ENCODE measurements at places on chromosomes 12 and 14.

DNA sequence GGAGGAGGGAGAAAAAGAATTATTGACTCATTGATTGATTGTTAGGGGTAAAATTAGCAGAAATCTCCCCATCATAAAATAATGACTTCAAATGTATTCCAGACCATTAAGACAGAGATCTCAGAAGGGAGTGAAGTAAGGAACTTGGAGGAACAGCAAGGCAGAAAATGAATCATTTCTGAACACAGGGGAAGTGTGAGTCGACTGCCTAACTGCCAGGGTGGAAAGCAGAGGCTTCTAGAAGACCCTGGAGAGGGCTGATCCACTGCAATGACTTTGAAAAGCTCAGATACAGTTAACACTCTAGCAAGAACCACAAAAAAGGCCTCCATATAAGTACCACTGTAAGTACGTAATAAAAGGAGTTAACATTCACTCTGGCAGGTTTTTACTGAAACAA is 9.7 kb downstream of the GLTP start:
- DNase-seq = no peak

GRCh38 chr14:100567009-100567876 is 20.0 kb downstream of the BEGAIN start:
- DNase-seq = no peak

GRCh38 chr14:22875748-22876319 is 4.3 kb downstream of the LRP10 start:
- no peak for DNase-seq

GRCh38 chr12:106174876-106175275 is 36.1 kb upstream of the NUAK1 start:
- no peak for DNase-seq

DNA sequence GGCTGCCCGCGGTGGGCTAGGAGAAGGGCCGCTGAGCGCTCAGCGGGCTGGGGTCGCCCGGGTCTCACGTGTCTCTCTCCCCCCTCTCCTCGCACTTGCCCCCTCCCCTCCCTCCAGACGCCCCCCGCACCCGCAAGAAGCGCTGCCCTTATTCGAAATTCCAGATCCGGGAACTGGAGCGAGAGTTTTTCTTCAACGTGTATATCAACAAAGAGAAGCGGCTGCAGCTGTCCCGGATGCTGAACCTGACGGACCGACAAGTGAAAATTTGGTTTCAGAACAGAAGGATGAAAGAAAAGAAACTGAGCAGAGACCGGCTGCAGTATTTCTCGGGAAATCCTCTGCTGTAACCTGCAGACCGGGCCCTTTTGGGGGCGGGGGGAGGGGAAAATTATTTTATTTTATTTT is 314 bp upstream of the HOTAIR start:
- DNase-seq = no peak

DNA sequence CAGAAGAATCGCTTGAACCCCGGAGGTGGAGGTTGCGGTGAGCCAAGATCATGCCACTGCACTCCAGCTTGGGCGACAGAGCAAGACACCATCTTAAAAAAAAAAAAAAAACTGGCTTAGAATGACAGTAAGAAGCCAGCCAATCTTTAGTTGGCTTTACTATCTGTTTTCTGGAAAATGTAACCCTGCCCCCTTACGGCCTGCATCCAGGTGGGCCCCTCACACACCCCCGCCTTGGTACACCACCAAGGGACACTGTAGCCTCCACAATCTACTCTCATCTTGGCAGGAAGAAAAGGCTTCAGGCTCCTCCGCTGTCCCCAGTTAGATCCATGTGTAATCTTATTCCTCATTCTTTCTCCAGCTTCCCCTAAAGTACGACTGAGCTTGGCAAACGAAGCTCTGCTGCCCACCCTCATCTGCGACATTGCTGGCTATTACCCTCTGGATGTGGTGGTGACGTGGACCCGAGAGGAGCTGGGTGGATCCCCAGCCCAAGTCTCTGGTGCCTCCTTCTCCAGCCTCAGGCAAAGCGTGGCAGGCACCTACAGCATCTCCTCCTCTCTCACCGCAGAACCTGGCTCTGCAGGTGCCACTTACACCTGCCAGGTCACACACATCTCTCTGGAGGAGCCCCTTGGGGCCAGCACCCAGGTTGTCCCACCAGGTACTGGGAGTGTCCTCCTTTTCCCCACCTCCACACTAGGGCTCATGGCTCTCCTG is 6.6 kb downstream of the TAPBPL start:
- no peak for DNase-seq

DNA sequence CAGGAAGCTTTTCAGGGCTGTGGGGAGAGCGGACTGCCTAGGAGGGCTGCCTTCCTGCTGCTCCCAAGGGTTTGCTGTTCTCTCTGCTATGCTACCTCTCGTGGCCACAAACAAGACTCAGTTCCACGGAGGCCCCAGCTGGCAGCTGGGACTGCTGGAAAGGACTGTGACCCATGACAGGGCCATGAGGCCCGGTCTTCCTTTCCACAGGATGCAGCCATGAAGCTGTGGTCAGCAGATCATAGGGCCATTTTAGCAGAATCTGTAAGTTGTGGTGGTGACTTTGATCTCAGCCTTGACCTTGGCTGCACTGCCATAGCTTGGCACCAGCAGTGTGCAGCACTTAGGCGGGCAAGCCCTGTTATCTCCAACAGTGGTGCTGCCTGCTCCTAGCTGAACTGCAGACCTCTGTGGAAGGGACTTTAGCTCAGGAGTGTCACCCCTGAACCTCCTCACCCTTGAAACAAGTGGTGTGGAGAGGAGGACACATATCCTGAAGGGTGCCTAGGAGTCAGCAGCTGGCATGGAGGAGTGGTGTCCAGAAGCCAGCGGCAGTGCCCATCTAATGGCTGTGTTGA is 12.3 kb downstream of the KRT80 start:
- DNase-seq = no peak

GRCh38 chr12:27711317-27711682 is 668 bp downstream of the MRPS35 start:
- DNase-seq = peak; percentile 68

DNA sequence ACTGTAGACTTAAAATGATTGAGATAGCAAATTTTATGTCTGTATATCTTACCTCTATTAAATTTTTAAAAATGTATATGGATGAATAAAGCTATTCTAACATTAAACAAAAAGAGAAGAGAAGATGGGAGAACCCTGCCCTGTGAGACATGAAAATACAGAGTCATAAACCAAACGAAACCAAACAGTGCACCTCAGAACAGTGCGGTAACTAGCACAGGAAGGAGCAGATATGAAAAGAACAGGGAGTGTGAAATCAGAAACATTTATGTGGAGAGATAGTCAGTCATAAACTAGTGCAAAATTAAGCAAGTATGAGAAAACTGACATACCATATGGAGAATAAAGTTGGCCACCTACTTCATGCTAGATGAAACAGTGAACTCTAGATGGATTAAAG is 135.1 kb downstream of the ERC1 start:
- no peak for DNase-seq

DNA sequence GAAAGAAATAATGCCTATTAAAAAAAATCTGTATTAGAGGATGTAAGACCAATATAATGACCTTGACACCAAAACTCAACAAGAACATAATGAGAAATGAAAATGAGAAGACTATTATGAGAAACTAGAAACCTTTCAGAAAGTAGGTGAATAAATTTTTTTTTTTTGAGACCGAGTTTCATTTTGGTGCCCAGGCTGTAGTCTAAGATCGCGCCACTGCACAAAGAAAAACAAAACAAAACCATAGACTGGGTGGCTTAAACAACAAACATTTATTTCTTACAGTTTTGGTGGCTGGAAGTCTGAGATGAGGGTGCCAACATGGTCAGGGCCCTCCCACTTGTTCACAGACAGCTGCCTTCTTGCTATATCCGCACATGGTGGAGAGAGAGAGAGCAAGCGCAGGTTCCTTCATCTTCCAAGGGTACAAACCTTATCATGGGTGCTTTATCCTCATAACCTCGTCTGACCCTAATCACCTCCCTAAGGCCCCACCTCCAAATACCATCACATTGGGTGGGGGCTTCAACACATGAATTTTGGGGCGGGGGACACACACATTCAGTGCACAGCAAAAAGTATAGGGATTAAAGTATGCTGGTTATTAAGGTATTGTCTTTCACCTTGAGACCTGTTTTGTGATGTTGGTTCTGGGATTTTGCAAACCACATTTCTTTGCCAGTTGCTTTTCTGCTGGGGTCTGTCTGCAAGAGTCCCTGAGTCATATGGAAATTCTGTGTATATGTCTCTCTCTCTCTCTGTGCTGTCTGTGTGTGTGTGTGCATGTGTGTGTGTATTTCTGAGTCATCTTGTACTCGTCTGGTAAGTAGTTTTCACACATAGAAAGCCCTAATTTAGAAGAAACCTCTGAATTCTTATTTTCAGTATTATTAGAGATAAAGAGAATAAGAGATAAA is 26.2 kb downstream of the ZCRB1 start:
- DNase-seq = no peak

GRCh38 chr14:81990312-81990761 is 456.7 kb upstream of the SEL1L start:
- no peak for DNase-seq

GRCh38 chr12:119236372-119236771 is 57.6 kb downstream of the HSPB8 start:
- no peak for DNase-seq

DNA sequence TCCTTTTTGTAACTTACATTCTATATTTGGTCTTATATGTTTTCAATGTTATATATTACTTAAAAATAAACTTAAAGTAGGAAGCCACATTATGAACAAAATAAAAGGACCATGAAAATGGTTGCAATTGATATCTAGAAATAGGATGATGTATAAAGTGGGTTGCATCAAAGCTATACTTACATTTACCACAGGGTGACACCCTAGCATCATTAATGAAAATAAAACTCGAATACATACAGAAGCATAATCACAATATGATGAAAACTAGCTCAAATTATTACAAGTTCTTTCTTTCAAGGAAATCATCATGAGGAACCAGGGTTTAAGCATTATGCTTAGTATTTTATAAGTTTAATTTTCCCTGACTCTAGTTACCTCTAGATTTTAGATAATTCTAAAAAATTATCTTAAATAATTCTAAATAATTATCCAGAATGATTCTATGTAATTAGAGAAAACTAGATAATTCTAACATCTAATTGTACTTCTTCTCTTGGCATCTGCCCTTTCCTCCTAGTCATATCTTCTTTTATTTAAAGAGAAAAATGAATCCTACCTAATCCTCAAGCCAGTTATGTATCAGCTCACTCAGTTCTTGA is 31.2 kb downstream of the TAS2R7 start:
- no peak for DNase-seq

DNA sequence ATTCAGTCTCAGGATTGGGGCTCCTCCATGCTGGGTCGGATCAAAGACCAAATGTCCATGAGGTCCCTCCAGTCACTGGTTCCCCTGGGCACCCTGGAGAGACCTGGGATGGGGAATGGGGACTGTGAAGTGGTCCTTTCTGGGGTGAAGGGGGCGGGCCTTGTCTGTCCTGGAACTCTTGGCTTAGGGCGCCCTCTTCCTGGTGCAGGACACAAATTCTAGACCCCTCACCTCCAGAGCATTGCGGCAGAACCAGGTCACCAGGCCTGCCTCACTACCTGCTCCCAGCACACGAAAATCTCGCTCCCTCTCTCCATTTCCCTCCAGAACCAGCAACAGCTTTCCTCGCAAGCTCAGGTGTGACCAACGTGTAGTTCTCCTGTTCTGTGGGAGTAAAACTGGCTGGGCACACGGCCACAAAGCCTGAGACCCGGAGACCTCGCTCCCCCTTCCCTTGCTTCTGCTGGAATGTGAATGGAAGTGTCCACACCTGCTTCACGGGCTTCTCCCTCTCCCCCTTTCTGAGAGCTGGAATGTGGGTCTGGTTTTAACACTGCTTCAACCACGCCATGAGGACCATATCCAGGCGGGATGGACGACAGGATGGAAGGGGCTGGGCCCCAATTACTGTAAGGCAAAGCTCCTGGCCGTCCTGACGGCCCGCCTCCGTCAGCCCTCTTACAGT is 112.7 kb downstream of the SCARB1 start:
- no peak for DNase-seq

All from NCI-H526 treated with DMSO at 0.1 percent for 48 hours (cell line).